A549 treated with Mapracorat at 1 μM for 4 hours (cell line): ENCODE measurements at places on chromosomes 13 and 19. TPM values are rescaled to one million over a fixed set of nuclear protein-coding genes. Genes with fewer than 3 reads are reported as not detected.

FFAR2 gene
- total RNA-seq, result not detected in 5 replicates

AKAP8 gene
- 15.8 to 20.2 TPM (median 18.9 TPM) in 5 replicates for total RNA-seq

ZNF71 gene
- total RNA-seq, result 9.8 to 12.9 TPM (median 11.6 TPM) in 5 replicates

NAPA gene
- 94.1 to 111 TPM (median 94.9 TPM) in 5 replicates for total RNA-seq

MBD3L1 gene
- not detected in 5 replicates for total RNA-seq

TUBA3C gene
- not detected in 5 replicates for total RNA-seq

SPACA4 gene
- not detected in 5 replicates for total RNA-seq

KLF1 gene
- 0.10 TPM in 1 of 5 replicates, not detected in the others for total RNA-seq

KLK14 gene
- 0.20 to 0.55 TPM (median 0.43 TPM) in 5 replicates for total RNA-seq

GTF2F1 gene
- 55.0 to 61.2 TPM (median 58.0 TPM) in 5 replicates for total RNA-seq

ZNF14 gene
- 1.8 to 2.1 TPM (median 1.8 TPM) in 5 replicates for total RNA-seq

RUBCNL gene
- 0.06 to 0.22 TPM (median 0.14 TPM) in 5 replicates for total RNA-seq

FFAR1 gene
- not detected in 5 replicates for total RNA-seq

IL12RB1 gene
- total RNA-seq, result not detected in 5 replicates

NLRP9 gene
- total RNA-seq, result not detected in 5 replicates

SLC6A16 gene
- 0.64 to 1.7 TPM (median 1.4 TPM) in 5 replicates for total RNA-seq

CCDC70 gene
- not detected in 5 replicates for total RNA-seq

DBP gene
- 1.0 to 2.9 TPM (median 2.5 TPM) in 5 replicates for total RNA-seq

LGALS16 gene
- not detected in 5 replicates for total RNA-seq

SIGLEC9 gene
- total RNA-seq, result 0.09 TPM in 1 of 5 replicates, not detected in the others

SPC24 gene
- total RNA-seq, result 14.5 to 21.4 TPM (median 18.8 TPM) in 5 replicates

DACH1 gene
- not detected in 5 replicates for total RNA-seq

LIM2 gene
- total RNA-seq, result not detected in 5 replicates

FXYD1 gene
- total RNA-seq, result 0.39 to 0.65 TPM (median 0.45 TPM) in 4 of 5 replicates, not detected in the other

IGFL4 gene
- total RNA-seq, result 0.28 to 0.52 TPM (median 0.41 TPM) in 5 replicates

ARRDC5 gene
- total RNA-seq, result not detected in 5 replicates

MADCAM1 gene
- total RNA-seq, result 0.07 to 0.49 TPM (median 0.45 TPM) in 5 replicates

SLC1A5 gene
- total RNA-seq, result 201 to 249 TPM (median 205 TPM) in 5 replicates

SHISA7 gene
- not detected in 5 replicates for total RNA-seq

RXFP2 gene
- total RNA-seq, result not detected in 5 replicates
